ENCODE measurements at places on chromosomes 2 and 18.

- H3K36me3 ChIP-seq: peaks cover 10% of the 10 kb centered on the region
- peak; percentile 84 for DNase-seq
- H3K27me3 ChIP-seq: no peaks in the 10 kb centered on the region
Measured at GRCh38 chr18:59900222-59901128, 679 bp downstream of the PMAIP1 start.

DNA sequence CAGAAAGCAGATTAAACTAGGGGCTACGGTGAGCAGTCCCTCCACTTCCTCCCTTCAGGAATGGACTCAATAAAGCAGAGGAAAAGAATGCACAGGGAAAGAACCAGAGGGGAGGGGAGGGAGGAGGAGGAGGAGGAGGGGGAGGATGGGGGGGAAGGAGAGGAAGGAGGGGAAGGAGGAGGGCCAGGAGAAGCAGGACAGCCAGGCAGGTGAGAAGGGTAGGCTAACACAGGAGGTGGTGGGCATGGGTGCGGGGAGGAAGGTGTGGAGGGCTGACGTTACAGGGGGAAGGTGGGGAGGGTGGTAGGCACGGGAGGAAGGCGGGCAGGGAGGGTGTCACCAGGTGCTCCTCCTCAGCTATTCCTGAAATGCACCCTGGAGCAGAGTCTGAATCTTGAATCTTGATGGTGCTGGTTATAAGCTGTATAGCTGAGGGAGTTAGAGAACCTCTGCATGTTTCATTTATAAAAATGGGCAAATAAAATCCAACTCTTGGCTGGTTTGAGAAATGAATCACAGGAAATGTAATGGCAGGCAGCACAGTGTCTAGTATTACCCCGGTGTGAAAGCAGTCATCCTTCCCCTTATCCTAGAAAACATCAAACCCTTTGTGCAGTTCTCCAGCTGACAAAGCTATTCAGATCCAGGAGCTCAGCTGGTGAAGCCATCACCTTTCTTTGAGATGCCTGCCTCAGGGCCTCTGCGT, 3.4 kb downstream of the TMEM18 start:
- DNase-seq: no peak
- peaks cover 19% of the 10 kb centered on the region for H3K36me3 ChIP-seq
- no peak overlapping the region for H3K27ac ChIP-seq
- no peaks in the 10 kb centered on the region for H3K27me3 ChIP-seq
- no peak overlapping the region for H3K4me3 ChIP-seq
- H3K4me1 ChIP-seq: peaks cover 33% of the 10 kb centered on the region

DNA sequence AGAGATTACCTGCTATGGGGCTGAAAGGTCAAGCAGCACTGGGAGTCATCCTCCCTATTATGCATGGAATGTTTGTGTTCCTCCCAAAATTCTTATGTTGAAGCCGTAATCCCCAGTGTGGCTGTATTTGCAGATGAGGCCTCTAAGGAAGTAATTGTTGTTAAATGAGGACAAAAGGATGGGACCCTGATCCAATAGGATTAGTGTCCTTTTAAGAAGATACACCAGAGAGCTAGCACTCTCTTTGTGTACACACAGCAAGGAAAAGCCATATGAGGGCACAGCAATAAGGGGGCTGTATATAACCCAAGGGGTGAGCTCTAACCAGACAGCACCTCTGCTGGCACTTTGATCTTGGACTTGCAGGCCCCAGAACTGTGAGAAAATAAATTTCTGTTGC, 18.3 kb downstream of the STAM2 start:
- H3K4me3 ChIP-seq: no peak overlapping the region
- H3K27me3 ChIP-seq: no peaks in the 10 kb centered on the region
- DNase-seq: no peak
- H3K36me3 ChIP-seq: no peaks in the 10 kb centered on the region

DNA sequence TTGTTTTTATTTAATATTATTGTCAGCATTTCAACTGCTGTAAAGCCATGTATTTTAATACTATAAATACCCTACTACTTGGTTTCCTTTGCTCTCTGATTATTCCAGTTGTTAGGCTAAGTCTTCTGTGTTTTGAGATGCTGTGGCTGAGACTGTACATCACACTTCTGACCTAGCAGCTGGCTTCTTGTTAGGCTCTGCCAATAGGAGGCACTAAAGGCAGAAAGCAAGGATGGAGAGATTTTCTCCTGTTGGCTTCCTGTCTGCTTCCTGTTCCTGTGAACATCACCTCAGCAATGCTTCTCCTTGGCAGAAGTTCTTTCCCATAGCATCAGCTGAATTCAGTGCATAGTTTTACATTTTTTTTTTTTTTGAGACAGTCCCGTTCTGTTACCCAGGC, 68.3 kb upstream of the YPEL5 start:
- H3K27me3 ChIP-seq: peaks cover 65% of the 10 kb centered on the region
- no peaks in the 10 kb centered on the region for H3K4me1 ChIP-seq
- H3K4me3 ChIP-seq: no peak overlapping the region

DNA sequence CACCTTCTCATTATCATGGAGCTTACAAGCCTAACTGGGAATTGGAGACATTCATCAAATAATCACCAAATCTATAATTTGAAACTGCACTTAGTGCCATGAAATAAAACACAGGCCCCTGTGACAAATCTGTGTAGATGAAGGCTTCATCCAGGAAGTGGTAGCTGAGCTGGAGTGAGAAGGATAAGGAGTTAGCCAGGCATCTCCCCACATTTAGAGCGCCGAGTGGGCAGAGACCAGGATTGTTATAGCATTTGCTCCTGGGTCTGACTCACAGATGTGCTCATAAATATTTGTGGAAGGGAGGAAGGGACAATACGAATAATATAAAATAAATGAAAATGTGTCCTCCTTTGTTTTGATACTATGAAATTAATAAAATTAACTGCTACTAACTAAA, 2.5 kb upstream of the MAT2A start:
- DNase-seq: peak; percentile 14
- H3K27ac ChIP-seq: no peak overlapping the region
- H3K4me1 ChIP-seq: peaks cover 32% of the 10 kb centered on the region
- H3K4me3 ChIP-seq: no peak overlapping the region
- H3K27me3 ChIP-seq: no peaks in the 10 kb centered on the region

- peaks cover 6% of the 10 kb centered on the region for H3K36me3 ChIP-seq
- no peaks in the 10 kb centered on the region for H3K27me3 ChIP-seq
- DNase-seq: peak; percentile 27
- H3K4me3 ChIP-seq: no peak overlapping the region
- H3K27ac ChIP-seq: peak overlapping the region; percentile 28
- H3K4me1 ChIP-seq: peaks cover 26% of the 10 kb centered on the region
Measured at GRCh38 chr2:45888167-45888566, 236.7 kb downstream of the PRKCE start.

- no peak overlapping the region for H3K27ac ChIP-seq
Measured at GRCh38 chr18:22108674-22109073, 60.7 kb upstream of the GATA6 start.

DNA sequence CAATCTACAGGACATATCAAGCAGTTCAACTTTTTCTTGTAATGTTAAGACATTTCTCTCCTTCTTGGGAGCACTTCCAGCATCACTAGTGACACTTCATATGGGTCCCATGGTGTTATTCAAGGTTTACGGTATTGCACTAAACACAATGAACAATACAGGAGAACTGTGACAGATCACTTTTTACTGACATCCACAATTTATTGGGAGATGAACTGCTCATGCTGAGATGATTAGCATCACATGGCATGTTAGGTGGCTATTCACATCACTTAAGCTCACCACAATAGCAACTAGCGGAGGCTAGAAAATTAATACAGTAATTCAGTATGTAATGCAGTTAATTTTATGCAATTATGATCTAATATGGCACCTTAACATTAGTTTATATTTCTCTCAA, 264.4 kb downstream of the ERBB4 start:
- H3K36me3 ChIP-seq: no peaks in the 10 kb centered on the region
- H3K27ac ChIP-seq: no peak overlapping the region
- no peaks in the 10 kb centered on the region for H3K4me1 ChIP-seq
- peaks cover 55% of the 10 kb centered on the region for H3K27me3 ChIP-seq
- H3K4me3 ChIP-seq: no peak overlapping the region

DNA sequence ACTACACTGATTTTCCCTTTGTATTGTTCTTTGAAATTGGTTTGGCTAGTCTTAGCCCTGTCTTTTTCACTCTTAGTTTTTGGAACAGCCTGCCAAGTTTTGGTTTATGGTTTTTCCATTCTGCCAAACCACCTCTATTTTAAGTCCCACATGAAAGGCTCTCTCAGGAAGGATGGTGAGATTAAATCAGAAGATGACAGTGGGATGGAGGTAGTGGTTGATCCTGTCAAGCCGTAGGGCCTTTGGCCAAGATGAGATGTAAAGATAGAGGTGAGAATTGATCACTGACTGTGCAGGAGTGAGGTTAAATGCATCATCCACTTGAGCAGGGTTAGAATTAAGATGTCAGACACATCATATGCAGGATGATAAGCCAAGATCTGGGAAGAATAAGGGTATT, 948.5 kb downstream of the SLC4A3 start:
- H3K27ac ChIP-seq: no peak overlapping the region
- no peak for DNase-seq
- peaks cover 5% of the 10 kb centered on the region for H3K4me1 ChIP-seq
- no peaks in the 10 kb centered on the region for H3K36me3 ChIP-seq
- H3K4me3 ChIP-seq: no peak overlapping the region
- no peaks in the 10 kb centered on the region for H3K27me3 ChIP-seq

DNA sequence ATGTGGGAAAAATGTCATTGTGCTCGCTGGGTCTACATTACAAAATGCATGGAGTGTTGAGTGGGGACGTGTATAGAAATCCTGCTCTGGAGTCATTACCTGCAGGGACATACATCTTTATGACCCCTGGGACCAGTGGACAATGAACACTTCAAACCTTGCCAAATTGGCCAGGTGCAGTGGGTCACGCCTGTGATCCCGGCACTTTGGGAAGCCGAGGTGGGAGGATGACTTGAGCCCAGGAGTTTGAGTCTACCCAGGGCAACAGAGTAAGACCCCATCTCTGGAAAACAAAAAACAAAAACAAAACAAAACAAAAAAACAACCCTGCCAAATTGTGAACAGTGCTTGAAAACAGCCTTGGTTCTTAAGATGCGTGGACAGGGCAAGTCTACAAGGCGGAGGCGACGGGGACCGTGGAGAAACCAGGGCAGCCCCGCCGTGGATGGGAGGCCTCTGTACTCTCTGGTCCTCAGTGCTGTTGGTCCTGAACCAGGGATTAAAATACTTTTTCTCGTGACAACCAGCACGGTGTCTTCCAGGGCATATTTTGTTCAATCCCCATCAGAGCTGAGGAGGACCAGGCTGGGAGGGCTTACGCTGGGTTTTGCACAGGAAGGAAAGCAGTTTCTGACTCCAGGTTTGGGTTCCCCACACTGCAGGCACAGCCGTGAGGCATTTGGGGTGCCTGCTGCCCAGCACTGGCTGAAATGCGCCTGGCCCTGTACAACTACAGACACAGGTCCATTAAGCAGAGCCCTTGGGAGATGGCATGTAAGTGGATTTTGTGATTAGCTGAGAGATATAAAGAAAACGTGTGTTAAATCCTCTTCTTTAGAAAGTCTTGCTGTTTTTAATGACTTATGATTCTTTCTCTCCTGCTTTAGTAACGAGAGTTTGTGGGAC, 13.7 kb downstream of the COLEC11 start:
- H3K27me3 ChIP-seq: no peaks in the 10 kb centered on the region
- no peak overlapping the region for H3K4me3 ChIP-seq
- H3K36me3 ChIP-seq: no peaks in the 10 kb centered on the region
- H3K27ac ChIP-seq: no peak overlapping the region
- DNase-seq: no peak

DNA sequence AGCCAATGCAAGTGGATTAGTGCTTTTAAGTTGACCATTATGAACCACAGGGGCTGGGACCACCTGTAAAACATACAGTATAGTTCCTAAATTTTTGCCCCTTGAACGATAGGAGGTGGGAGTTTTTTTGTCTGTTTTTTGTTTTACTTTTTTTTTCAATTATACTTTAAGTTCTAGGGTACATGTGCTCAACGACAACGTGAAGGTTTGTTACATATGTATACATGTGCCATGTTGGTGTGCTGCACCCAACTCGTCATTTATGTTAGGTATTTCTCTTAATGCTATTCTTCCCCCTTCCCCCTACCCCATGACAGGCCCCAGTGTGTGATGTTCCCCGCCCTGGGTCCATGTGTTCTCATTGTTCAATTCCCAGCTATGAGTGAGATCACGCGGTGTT, 1797.9 kb upstream of the PIK3C3 start:
- H3K27me3 ChIP-seq: no peaks in the 10 kb centered on the region
- no peak overlapping the region for H3K4me3 ChIP-seq
- H3K27ac ChIP-seq: no peak overlapping the region
- H3K4me1 ChIP-seq: peaks cover 17% of the 10 kb centered on the region

DNA sequence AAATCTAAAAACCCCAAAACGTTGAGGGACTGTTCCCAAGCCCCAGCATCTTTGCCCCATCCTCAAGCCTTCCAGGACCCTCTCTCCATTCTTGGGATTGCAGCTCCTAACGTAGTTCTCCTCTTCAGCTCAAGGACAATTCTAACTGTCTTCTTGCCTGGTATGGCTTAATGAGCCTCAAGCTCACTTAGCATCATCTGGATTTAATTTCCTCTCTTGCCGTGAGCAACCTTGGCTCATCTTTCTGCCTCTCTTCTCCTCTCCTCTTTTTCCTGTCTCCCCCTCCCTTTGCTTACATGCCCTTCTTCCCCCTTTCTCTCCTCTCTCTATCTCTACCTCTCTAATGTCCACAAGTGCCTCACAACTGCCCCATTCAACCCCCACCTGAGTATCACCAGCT, 44.2 kb downstream of the TACR1 start:
- no peaks in the 10 kb centered on the region for H3K27me3 ChIP-seq
- no peak for DNase-seq
- no peak overlapping the region for H3K27ac ChIP-seq
- no peaks in the 10 kb centered on the region for H3K36me3 ChIP-seq
- no peak overlapping the region for H3K4me3 ChIP-seq

GRCh38 chr2:72983500-72984161, 66.3 kb downstream of the EMX1 start:
- H3K4me1 ChIP-seq: peaks cover 9% of the 10 kb centered on the region
- peaks cover 6% of the 10 kb centered on the region for H3K36me3 ChIP-seq
- no peak overlapping the region for H3K4me3 ChIP-seq
- no peaks in the 10 kb centered on the region for H3K27me3 ChIP-seq

DNA sequence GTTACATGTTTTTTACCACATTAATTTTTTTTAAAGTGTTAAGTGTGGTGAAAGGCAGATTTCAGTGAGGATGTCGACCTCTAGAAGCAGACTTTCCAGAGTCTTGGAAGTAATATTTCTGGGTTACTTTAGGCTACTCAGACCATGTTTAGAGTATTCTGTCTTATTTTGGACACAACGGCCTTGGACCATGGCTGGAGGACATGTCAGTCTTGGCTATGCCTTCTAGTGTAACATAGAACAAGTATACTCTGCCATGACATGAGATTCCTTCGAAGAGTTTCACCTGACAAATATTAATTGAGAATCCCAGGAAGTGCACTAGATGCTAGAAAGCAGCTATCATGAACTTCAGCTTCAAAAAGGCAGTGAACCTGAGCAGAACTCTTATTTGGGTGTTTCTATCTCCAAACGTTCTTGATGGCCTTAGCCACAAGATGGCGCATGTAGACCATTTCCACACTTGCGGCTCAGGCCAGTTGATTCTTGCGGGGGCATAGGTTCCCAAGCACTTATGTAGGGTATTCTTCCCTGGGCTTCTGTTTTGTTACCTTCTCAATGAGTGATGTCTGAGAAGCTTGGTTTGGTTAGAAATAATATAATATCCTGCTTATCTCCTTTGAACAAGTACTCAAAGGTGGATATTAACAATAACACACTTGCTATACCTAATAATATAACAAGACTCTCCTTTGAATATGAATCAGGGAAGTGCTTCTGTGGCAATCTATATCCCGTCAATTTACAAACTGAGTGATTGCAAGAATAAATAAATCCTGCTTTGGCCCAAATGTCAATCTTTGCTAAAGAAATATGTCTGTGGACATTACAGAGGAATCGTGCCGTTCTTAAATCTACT, 62.0 kb downstream of the CACNB4 start:
- no peaks in the 10 kb centered on the region for H3K4me1 ChIP-seq
- H3K27me3 ChIP-seq: no peaks in the 10 kb centered on the region
- H3K27ac ChIP-seq: no peak overlapping the region
- peak; percentile 76 for DNase-seq
